Hepatic stellate cell (primary cell): ENCODE measurements at places on chromosomes 13 and 19.

DNA sequence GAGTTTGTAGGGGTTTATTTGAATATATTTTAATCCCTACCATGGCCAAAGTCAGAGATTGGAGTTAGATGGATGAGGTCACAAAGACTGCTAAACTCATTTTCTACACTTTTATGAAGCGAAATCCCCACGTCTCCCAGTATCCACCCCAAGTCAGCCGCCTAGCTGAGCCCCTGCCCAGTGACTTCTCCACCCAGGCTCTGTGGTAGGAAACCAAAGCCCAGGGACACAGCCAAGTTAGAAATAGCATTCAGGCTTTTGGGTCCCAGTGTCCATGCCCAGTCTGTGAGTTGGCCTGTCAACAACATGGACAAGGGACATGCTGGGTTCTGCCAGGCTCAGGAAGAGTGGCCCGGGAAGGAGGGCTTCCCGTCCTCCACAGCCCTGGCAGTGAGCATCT is 474.0 kb downstream of the FOXO1 start:
- DNase-seq: no peak

DNA sequence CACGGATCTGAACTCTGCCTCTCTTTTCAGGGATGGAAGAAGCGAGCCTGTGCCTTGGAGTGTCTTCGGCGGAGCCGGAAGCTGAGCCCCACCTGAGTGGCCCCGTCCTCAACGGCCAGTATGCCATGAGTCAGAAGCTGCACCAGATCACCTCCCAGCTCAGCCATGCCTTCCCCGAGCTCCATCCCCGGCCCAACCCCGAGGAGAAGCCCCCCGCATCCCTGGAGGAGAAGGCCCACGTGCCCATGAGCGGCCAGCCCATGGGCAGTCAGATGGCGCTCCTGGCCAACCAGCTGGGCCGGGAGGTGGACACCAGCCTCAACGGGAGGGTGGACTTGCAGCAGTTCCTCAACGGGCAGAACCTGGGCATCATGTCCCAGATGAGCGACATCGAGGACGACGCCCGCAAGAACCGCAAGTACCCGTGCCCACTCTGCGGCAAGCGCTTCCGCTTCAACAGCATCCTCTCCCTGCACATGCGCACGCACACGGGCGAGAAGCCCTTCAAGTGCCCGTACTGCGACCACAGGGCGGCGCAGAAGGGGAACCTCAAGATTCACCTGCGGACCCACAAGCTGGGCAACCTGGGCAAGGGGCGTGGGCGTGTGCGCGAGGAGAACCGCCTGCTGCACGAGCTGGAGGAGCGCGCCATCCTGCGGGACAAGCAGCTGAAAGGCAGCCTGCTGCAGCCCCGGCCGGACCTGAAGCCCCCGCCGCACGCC is 71.5 kb downstream of the ZNF536 start:
- DNase-seq: no peak

- DNase-seq: no peak
Observed at GRCh38 chr19:47161876-47162489, 31.3 kb downstream of the SAE1 start.

DNA sequence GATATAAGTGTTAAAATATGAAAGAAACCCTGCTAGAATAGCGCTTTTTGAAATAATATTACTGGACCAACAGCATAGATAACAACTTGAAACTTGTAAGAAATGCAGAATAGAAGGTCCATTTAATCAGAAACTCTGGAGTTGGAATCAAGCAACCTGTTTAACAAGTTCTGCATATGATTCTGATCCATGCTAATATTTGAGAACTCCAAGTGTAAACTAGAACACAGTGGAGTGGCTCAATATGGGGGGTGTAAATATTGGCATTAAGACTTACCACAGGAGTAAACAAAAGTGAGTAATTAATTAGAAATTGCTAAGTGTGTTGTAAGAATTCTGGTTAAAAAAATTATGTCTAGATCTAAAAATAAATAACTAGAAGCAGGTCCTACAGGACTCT is 151.2 kb downstream of the SLITRK1 start:
- no peak for DNase-seq

DNA sequence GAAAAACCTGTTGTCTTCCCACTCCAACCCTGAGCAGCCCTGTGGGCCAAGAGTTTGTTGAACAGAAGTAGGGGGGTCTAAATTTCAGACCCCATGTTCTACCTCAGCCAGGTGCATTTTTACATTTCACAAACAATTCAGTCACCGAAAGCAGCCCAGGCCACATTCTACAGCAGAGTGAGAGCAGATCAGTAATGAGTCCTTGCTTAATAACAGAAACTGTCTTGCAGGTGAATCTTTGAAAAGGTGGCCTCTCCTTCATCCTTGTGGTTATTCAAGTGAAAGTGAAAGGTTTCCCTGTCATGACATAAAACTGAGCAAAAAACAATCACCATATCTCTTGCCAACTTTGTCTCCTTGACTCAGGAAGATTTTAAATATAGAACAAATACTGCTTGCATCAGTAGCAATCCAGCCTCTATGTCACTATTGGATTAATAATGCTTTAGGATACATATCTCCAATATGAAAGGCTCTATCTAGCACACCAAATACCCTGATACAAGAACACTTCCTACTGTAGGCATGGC is 670.2 kb downstream of the DIAPH3 start:
- no peak for DNase-seq
